ENCODE measurements at places on chromosomes 1 and 21. TPM values are rescaled to one million over a fixed set of nuclear protein-coding genes. Genes with fewer than 3 reads are reported as not detected.

ASTN1 gene
- 2.4 TPM for total RNA-seq

COL9A2 gene
- 79.0 TPM for total RNA-seq

GRCh38 chr1:158323866-158324265, 7.5 kb downstream of the CD1B start:
- DNase-seq: no peak

LCE1F gene
- not detected for total RNA-seq

DNA sequence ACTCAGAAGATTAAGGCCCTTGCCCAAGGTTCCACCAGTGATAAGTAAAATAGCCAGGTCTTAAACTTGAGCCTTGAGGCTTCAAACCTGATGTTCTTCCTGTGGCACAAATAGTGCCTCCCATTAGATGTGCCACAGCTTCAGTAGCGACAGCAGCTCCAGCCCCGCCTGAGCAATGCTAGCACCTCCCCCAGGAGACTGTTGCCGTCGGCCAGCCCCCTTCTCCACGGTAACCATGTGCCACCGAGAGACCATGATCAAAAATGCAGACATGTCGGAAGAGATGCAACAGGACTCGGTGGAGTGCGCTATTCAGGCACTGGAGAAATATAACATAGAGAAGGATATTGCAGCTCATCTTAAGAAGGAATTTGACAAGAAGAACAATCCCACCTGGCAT, 32.2 kb downstream of the KLHDC7A start:
- no peak for DNase-seq

ZBTB7B gene
- 71.8 TPM for total RNA-seq

COL11A1 gene
- total RNA-seq: 0.29 TPM

DNA sequence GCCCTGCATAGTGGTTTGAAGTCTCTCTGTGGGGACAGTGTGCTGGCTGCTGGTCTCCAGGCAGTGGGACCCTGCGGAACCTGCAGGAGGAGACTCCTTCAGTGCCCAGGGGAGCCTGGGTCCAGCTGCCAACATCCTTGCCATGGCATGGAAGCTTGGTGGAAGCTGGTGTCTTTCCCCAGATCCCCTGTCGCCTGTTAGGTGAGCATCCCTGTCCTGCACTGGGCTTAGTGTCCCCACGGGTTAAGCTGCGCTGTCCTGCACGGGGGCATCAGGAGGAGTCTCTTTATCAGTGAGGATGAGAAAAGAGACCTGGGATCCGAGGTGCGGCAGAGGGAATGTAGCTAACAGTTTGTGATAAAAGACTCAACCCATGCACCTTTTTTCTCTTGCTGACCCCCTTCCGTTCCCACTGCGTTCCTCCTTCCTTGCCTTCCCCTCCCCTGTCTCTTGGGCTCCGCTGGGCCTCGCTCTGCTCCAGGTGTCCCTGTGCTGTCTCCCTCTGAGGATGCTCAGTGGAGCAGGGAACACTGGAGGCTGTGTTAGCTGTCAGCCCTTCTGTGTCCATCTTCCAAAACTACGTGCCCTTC, 59.3 kb downstream of the SLC37A1 start:
- peak; percentile 17 for DNase-seq

- no peak for DNase-seq
Observed at GRCh38 chr1:12309783-12310742, 80.2 kb downstream of the VPS13D start.

DNA sequence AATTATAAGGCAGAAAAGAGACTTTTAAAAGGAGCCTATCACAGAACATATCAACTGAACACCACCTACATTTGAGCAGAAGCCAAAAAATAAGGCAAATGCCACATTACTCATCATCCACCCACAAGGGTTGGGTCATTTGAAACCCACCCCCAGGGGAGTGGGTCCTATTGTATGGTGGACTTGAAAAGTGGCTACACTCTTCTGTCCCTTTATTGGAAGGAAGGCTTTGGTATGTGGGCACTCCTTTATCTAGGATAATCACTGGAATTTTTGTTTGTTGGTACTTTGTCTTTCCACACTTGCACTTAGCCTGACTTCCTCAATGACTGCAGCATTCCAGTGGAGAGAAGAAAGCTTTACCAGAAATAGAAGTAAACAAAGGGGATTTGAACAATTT, 157.2 kb upstream of the COL11A1 start:
- DNase-seq: no peak

GRCh38 chr1:63935143-63935542, 161.3 kb downstream of the ROR1 start:
- DNase-seq: no peak

PLPPR4 gene
- not detected for total RNA-seq

C8B gene
- not detected for total RNA-seq

- DNase-seq: peak; percentile 96
Observed at GRCh38 chr1:234499119-234499942, 20.4 kb upstream of the TARBP1 start.

DNA sequence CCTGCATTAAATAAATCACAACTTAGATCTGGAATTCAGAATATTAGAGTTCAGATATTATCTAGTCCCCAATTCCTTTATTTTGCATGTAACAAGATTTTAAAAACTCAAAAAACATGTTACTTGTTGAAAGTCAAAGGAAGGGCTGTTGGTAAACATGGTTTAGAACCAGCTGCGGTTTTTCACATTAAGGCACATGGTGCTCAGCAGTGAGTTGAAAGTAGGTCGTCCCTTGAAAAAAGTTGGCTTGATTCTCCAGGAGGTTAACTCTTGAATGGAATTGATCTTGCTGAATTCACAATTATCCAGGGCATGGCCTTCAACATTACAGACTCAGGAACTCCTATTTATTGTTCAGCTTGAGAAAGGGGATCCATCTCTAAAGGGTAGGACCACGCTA, 277.1 kb upstream of the DUSP10 start:
- DNase-seq: no peak

DNA sequence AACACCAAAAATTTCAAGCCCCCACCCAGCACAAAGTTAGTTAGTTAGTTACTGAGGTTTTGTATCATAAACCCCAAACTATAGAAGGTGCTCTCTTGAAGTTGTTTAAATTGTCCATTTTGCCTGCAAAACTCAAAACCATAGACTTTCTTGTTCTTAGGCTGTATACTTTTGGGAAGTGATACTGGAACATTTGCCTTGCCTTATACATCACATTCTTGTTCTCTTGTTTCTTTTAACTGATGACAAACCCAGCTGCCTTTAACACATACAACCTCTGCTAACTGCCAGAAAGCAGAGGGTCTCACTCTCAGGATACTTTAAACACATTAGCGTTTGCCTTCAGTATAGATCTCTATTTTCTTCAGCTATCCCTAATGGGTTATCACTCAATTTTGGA, 570.5 kb downstream of the MRPL39 start:
- DNase-seq: no peak

GRCh38 chr1:175191659-175192058, 917 bp downstream of the KIAA0040 start:
- DNase-seq: peak; percentile 55

- DNase-seq: no peak
Observed at GRCh38 chr1:87318806-87319205, 9.9 kb upstream of the LMO4 start.

PLA2G2F gene
- total RNA-seq: 0.18 TPM

GRCh38 chr1:225934711-225935110, 6.3 kb downstream of the LEFTY2 start:
- DNase-seq: no peak

- DNase-seq: no peak
Observed at GRCh38 chr1:182032251-182032650, 29.3 kb downstream of the ZNF648 start.

GRCh38 chr1:190480231-190480630, 2.6 kb upstream of the BRINP3 start:
- no peak for DNase-seq
